ENCODE measurements at places on chromosomes 1 and 21. TPM values are rescaled to one million over a fixed set of nuclear protein-coding genes. Genes with fewer than 3 reads are reported as not detected.

GRCh38 chr1:169681140-169681539 is 30.3 kb downstream of the SELL start:
- DNase-seq = no peak
- H3K27me3 ChIP-seq = peaks cover 11% of the 10 kb centered on the region
- no peaks in the 10 kb centered on the region for H3K36me3 ChIP-seq
- H3K4me1 ChIP-seq = no peaks in the 10 kb centered on the region

GRCh38 chr1:91569411-91570119 is 68.9 kb downstream of the CDC7 start:
- peak overlapping the region; percentile 69 for H3K4me3 ChIP-seq
- peaks cover 1% of the 10 kb centered on the region for H3K27me3 ChIP-seq
- peaks cover 37% of the 10 kb centered on the region for H3K4me1 ChIP-seq
- H3K36me3 ChIP-seq = peaks cover under 1% of the 10 kb centered on the region
- DNase-seq = peak; percentile 92

- H3K4me3 ChIP-seq = no peak overlapping the region
- no peak overlapping the region for H3K27ac ChIP-seq
- no peak for DNase-seq
- peaks cover 13% of the 10 kb centered on the region for H3K4me1 ChIP-seq
These were observed 5.6 kb downstream of the CRCT1 start for GRCh38 chr1:152519851-152520250.

The S100A9 gene
- total RNA-seq = not detected

The TNFSF18 gene
- 0.32 TPM for total RNA-seq

DNA sequence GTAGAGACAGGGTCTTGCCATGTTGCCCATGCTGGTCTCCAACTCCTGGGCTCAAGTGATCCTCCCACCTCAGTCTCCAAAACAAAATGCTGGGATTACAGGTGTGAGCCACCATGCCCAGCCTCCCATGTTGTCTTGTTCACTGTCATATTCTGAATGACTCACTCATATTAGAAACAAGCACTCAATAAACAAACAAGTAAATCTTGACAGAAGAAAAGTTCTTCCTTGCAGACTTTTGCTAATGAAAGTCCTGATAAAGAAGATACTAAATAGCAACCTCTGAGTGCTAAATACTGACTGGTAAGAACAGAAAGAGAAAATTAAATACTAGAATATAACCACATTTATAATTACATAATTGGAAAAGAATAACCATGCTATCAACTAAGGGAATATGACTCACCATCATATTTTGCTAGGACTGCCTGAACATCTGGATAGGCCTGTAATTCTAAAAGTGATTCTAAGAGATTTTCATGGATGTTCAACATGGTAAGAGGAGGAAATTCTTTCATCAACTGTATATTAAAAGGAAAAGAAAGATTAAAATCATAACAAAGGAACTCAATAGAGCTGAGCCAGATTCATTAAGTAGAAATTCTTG is 37.3 kb downstream of the ST7L start:
- no peaks in the 10 kb centered on the region for H3K27me3 ChIP-seq
- H3K4me1 ChIP-seq = peaks cover 31% of the 10 kb centered on the region
- DNase-seq = no peak
- no peak overlapping the region for H3K4me3 ChIP-seq

- H3K4me1 ChIP-seq = peaks cover 22% of the 10 kb centered on the region
- no peaks in the 10 kb centered on the region for H3K36me3 ChIP-seq
- H3K27me3 ChIP-seq = no peaks in the 10 kb centered on the region
- no peak overlapping the region for H3K27ac ChIP-seq
- peak; percentile 23 for DNase-seq
These were observed 380.0 kb downstream of the DSCAM start for GRCh38 chr21:40466893-40467483.

GRCh38 chr1:1069056-1069710 is 4.9 kb downstream of the RNF223 start:
- H3K36me3 ChIP-seq = no peaks in the 10 kb centered on the region
- H3K4me1 ChIP-seq = no peaks in the 10 kb centered on the region
- peaks cover 4% of the 10 kb centered on the region for H3K27me3 ChIP-seq

- H3K4me1 ChIP-seq = peaks cover 40% of the 10 kb centered on the region
- peaks cover 29% of the 10 kb centered on the region for H3K36me3 ChIP-seq
- peaks cover 3% of the 10 kb centered on the region for H3K27me3 ChIP-seq
- no peak for DNase-seq
- peak overlapping the region; percentile 95 for H3K27ac ChIP-seq
These were observed 494 bp downstream of the APH1A start for GRCh38 chr1:150268340-150268704.

- no peaks in the 10 kb centered on the region for H3K4me1 ChIP-seq
- H3K36me3 ChIP-seq = no peaks in the 10 kb centered on the region
- no peak for DNase-seq
- no peaks in the 10 kb centered on the region for H3K27me3 ChIP-seq
These were observed 70.6 kb downstream of the OBSCN start for GRCh38 chr1:228278432-228278941.

- peaks cover 30% of the 10 kb centered on the region for H3K36me3 ChIP-seq
- peaks cover 51% of the 10 kb centered on the region for H3K4me1 ChIP-seq
- peak overlapping the region; percentile 99 for H3K27ac ChIP-seq
- peaks cover 12% of the 10 kb centered on the region for H3K27me3 ChIP-seq
- H3K4me3 ChIP-seq = no peak overlapping the region
These were observed 10.9 kb downstream of the UBE2J2 start for GRCh38 chr1:1262758-1263157.

The CD247 gene
- not detected for total RNA-seq

DNA sequence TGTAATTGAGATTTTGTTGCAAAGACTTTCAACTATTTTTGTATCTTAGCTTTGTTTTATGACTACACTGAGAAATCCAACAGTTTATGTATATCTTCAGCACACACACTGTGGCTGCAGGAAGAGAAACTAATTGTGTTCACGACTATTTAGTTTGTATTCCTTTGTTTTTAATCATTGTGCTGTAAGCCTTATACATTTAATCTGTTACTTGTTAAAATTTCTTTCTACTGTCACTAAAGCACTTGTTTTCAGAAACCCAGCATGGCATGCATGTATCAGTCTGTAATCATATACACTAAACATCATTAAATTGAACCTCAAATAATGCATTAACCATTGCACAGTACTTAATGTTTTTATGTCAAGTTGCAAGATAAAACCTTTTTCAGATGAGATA is 656 bp downstream of the ANGPTL1 start:
- no peak overlapping the region for H3K4me3 ChIP-seq
- peaks cover 57% of the 10 kb centered on the region for H3K4me1 ChIP-seq
- no peak for DNase-seq
- H3K27ac ChIP-seq = no peak overlapping the region
- H3K36me3 ChIP-seq = peaks cover 7% of the 10 kb centered on the region

The TACSTD2 gene
- total RNA-seq = 0.92 TPM

DNA sequence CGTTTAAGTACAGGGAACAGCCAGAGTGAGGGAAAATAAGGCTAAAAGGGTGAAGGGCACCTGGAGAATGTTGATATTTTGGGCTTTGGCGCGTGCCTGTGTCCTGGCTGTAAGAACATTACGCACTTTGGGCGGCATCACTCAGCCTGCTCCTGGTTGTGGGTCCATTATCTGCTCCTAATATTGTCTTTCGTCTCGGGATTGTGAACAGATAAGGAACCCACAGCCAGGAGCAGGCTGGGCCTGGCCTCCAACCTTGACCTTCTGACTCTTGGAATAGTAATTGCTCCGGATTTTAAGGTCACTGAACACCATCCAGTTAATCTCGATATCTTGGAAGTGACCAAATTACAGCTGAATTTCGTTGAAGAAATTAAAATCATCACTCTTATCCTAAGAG is 61.9 kb downstream of the TCP10L start:
- peaks cover 42% of the 10 kb centered on the region for H3K4me1 ChIP-seq
- no peak for DNase-seq
- peaks cover 5% of the 10 kb centered on the region for H3K27me3 ChIP-seq
- peak overlapping the region; percentile 88 for H3K27ac ChIP-seq
- H3K36me3 ChIP-seq = 0 out of 2 replicates have a peak, but pooled peaks cover 7% of the 10 kb centered on the region

GRCh38 chr1:58566339-58566738 is 10.7 kb downstream of the TACSTD2 start:
- no peaks in the 10 kb centered on the region for H3K4me1 ChIP-seq
- DNase-seq = no peak
- peaks cover 29% of the 10 kb centered on the region for H3K27me3 ChIP-seq
- no peak overlapping the region for H3K4me3 ChIP-seq
- no peak overlapping the region for H3K27ac ChIP-seq

The A3GALT2 gene
- not detected for total RNA-seq

GRCh38 chr1:2983706-2984398 is 37.4 kb upstream of the ACTRT2 start:
- H3K4me3 ChIP-seq = no peak overlapping the region
- DNase-seq = no peak
- H3K27ac ChIP-seq = no peak overlapping the region
- no peaks in the 10 kb centered on the region for H3K4me1 ChIP-seq
- peaks cover 4% of the 10 kb centered on the region for H3K27me3 ChIP-seq

- peaks cover 20% of the 10 kb centered on the region for H3K4me1 ChIP-seq
- H3K27me3 ChIP-seq = peaks cover 56% of the 10 kb centered on the region
- DNase-seq = no peak
These were observed 28.3 kb upstream of the PCBP3 start for GRCh38 chr21:45615145-45615711.

The SLC45A3 gene
- 2.6 TPM for total RNA-seq

The OR14I1 gene
- not detected for total RNA-seq

The ATP1A1 gene
- total RNA-seq = 199 TPM

GRCh38 chr1:202194328-202194648 is 689 bp downstream of the LGR6 start:
- peaks cover 50% of the 10 kb centered on the region for H3K27me3 ChIP-seq
- no peaks in the 10 kb centered on the region for H3K4me1 ChIP-seq
- H3K4me3 ChIP-seq = no peak overlapping the region
- no peaks in the 10 kb centered on the region for H3K36me3 ChIP-seq

DNA sequence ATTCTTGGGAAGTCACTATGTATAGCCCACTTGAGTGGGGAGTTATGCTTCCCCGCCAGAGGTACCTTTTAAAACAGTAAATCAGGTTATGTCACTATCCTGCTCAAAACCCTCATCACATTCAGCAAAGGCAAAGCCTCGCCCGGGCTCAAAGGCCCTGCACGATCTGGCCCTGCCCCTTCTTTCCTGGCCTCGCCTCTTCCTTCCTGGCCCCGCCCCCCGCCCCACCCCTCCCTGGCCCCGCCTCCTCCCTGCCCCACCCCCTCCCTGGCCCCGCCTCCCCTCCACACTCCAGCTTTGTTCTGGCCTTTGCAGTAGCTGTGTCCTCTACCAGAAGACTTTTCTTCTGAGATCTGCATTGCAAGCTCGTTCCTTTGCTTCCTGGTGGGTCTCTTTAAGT is 6.6 kb downstream of the LDLRAD2 start:
- peaks cover 18% of the 10 kb centered on the region for H3K27me3 ChIP-seq
- H3K4me1 ChIP-seq = peaks cover 26% of the 10 kb centered on the region
- peak overlapping the region; percentile 11 for H3K27ac ChIP-seq
- DNase-seq = no peak
- peaks cover 43% of the 10 kb centered on the region for H3K36me3 ChIP-seq

The RGSL1 gene
- total RNA-seq = not detected

DNA sequence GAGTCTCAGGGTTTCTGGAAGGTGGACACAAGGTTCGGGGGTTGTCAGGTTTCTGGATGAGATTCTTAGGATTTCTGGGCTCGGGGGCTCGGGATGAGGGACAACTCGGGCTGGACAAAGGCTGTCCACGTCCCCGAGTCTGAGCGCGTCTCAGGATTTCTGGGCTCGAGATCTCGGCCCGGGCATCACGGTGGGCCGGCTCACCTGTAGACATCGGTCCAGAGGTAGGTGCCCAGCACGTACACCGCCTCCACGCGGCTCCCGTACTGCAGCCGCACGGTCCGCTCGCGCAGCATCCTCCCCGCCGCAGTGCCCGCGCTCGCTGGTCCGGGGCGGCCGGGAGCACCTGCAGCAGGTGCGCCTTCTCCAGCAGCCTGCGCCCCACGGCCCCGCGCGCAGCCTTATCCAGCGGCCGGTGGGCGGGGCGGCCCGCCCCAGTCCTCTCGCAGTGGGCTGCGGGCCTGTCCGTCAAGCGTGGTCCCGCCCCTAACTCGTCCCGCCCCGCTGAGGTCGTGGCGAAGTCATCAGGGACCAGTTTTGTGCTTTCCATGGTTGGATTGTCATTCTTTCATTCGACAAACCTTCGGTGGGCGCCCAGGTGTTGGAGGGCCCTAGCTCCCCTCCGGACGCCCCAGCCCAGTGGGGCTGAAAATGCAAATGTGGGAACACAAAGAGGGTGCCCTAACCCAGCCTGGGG is at the start of gene PADI2:
PADI2 (minus strand) TSS at position 376 of the 697 bp plus-strand sequence; CDS start at position 296, 80 bp downstream.
- no peak for DNase-seq
- H3K27me3 ChIP-seq = peaks cover 39% of the 10 kb centered on the region
- no peak within 1 kb of the TSS for H3K27ac ChIP-seq

DNA sequence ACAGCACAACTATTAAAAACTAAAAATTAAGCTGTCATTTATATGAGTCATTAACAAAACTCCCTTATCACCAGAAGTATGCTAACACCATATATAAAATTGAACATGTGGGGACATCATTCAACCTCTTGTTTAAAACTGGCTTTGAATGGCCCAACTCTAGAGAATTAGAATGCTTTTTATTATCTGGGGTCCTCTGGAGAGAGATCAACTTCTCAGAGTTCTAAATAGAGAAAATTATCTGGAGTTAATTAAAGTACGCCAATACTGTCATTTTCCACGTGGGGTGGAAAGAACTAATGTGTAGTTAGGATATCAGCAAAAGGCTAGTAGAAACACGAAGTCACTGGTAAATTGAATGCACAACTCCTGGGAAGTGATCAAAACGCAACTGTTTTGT is 21.2 kb upstream of the CAPN2 start:
- no peaks in the 10 kb centered on the region for H3K36me3 ChIP-seq
- no peak overlapping the region for H3K4me3 ChIP-seq
- H3K27ac ChIP-seq = no peak overlapping the region
- DNase-seq = no peak

- H3K27me3 ChIP-seq = peaks cover 5% of the 10 kb centered on the region
- H3K4me1 ChIP-seq = no peaks in the 10 kb centered on the region
- H3K36me3 ChIP-seq = no peaks in the 10 kb centered on the region
These were observed 202.7 kb downstream of the RHOU start for GRCh38 chr1:228937851-228938536.

DNA sequence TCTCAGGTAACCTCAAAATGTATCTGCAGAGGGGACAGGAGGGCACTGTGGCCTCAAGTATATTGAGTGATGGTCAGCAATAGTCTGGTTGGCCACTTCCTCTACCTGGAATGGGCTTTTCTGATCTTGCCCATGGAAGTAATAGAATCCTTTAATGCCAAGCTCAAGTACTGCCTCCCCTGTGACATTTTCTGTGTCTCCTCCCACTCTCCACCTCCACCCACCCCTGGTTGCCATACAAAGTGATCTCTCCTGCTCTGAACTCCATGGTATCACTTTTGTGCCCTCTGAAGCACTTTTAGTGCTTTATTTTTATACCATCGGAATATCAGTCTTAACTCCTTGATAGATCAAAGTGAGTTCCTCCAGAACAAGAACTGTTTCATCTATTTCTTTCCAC is 9.2 kb upstream of the NOS1AP start:
- peaks cover 15% of the 10 kb centered on the region for H3K27me3 ChIP-seq
- H3K4me3 ChIP-seq = no peak overlapping the region
- no peak overlapping the region for H3K27ac ChIP-seq
- peaks cover 8% of the 10 kb centered on the region for H3K4me1 ChIP-seq

The GLMN gene
- 6.5 TPM for total RNA-seq

GRCh38 chr1:166253076-166253779 is 86.4 kb upstream of the FAM78B start:
- no peaks in the 10 kb centered on the region for H3K4me1 ChIP-seq
- no peak for DNase-seq
- H3K36me3 ChIP-seq = 0 out of 2 replicates have a peak, but pooled peaks cover 4% of the 10 kb centered on the region
- no peak overlapping the region for H3K27ac ChIP-seq
- no peak overlapping the region for H3K4me3 ChIP-seq
- H3K27me3 ChIP-seq = no peaks in the 10 kb centered on the region

The OVAAL gene
- not detected for total RNA-seq

GRCh38 chr1:7388141-7388487 is 383.0 kb upstream of the VAMP3 start:
- H3K27me3 ChIP-seq = peaks cover 9% of the 10 kb centered on the region
- no peaks in the 10 kb centered on the region for H3K36me3 ChIP-seq
- peaks cover 6% of the 10 kb centered on the region for H3K4me1 ChIP-seq
- H3K4me3 ChIP-seq = no peak overlapping the region
- no peak for DNase-seq

All from HFFc6 (cell line).